ENCODE measurements at places on chromosomes 13 and 19. TPM values are rescaled to one million over a fixed set of nuclear protein-coding genes. Genes with fewer than 3 reads are reported as not detected.

The HSPBP1 gene
- total RNA-seq: 18.5 TPM

The TMIGD2 gene
- 41.1 TPM for total RNA-seq

The A1BG gene
- 2.0 TPM for total RNA-seq

The IL4I1 gene
- total RNA-seq: 3.8 TPM

The MAP4K1 gene
- 201 TPM for total RNA-seq

The SBSN gene
- total RNA-seq: not detected

The GJA3 gene
- not detected for total RNA-seq

The LHB gene
- total RNA-seq: not detected

The TEX29 gene
- not detected for total RNA-seq

The CPB2 gene
- not detected for total RNA-seq

The PRRG2 gene
- not detected for total RNA-seq

The SIGLEC8 gene
- total RNA-seq: not detected

The RGCC gene
- total RNA-seq: 85.4 TPM

The APOC1 gene
- not detected for total RNA-seq

The VSTM1 gene
- total RNA-seq: 0.72 TPM

The TBC1D4 gene
- total RNA-seq: 5.1 TPM

The CASP14 gene
- not detected for total RNA-seq

The OR7D2 gene
- total RNA-seq: not detected

The RAB3A gene
- 5.2 TPM for total RNA-seq

The ZNF681 gene
- total RNA-seq: 1.2 TPM

The SYNE4 gene
- 2.6 TPM for total RNA-seq

The ARGLU1 gene
- total RNA-seq: 161 TPM

The GARIN5A gene
- total RNA-seq: not detected

The ZNF418 gene
- total RNA-seq: 6.2 TPM

The IRGC gene
- total RNA-seq: not detected

The NLRP4 gene
- total RNA-seq: not detected

The CHST8 gene
- total RNA-seq: not detected

The TFDP1 gene
- 44.3 TPM for total RNA-seq

The CCNA1 gene
- 7.7 TPM for total RNA-seq

The ZNF709 gene
- 4.1 TPM for total RNA-seq

The ATP12A gene
- not detected for total RNA-seq

The SLITRK5 gene
- total RNA-seq: 0.10 TPM

The CCDC70 gene
- not detected for total RNA-seq

The GPR183 gene
- 20.0 TPM for total RNA-seq

The KIR3DL1 gene
- 41.2 TPM for total RNA-seq

The ZNF497 gene
- 0.40 TPM for total RNA-seq

The MAST1 gene
- 0.88 TPM for total RNA-seq

The ANKLE1 gene
- 3.6 TPM for total RNA-seq

The FPR1 gene
- total RNA-seq: 6.4 TPM

The TIMM44 gene
- 83.3 TPM for total RNA-seq

The RASIP1 gene
- not detected for total RNA-seq

The PEG3 gene
- not detected for total RNA-seq
